ENCODE measurements at places on chromosomes 13 and 19. TPM values are rescaled to one million over a fixed set of nuclear protein-coding genes. Genes with fewer than 3 reads are reported as not detected.

- DNase-seq: no peak
Observed at GRCh38 chr19:49666120-49666444, 349 bp downstream of the BCL2L12 start.

DNA sequence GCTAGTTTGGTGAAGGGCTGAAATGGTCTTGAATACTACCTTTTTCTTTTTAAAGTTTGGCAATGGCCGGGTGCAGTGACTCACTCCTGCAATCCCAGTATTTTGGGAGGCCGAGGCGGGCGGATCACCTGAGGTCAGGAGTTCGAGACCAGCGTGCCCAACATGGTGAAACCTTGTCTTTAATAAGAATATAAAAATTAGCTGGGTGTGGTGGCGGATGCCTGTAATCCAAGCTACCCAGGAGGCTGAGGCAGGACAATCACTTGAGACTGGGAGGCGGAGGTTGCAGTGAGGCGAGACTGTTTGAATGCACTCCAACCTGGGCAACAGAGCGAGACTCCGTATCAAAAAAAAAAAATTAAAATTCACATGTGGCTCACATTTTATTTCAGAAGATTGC is 880 bp upstream of the ZNF723 start:
- no peak for DNase-seq

DNA sequence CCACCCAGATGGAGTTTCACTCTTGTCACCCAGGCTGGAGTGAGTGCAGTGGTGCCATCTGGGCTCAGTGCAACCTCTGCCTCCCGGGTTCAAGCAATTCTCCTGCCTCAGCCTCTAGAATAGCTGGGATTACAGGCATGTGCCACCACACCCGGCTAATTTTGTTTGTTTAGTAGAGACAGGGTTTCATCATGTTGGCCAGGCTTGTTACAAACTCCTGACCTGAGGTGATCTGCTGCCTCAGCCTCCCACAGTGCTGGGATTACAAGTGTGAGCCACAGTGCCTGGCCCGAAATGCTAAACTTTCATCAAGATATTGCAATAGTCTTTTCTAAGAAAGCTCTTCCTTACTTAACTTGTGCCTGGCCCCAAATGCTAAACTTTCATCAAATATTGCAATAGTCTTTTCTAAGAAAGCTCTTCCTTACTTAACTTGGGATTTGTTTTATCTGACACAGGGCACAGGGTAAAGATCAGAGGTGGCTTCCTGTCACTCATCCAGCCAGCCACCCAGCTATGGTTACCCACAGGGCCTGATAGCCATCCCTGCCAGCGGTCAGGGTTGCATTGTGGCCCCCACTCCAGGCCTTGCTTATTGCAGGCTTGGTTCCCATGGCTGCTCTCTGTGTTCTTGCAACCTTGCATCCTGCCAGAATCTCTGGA is 352.3 kb upstream of the TMTC4 start:
- DNase-seq: no peak

DNA sequence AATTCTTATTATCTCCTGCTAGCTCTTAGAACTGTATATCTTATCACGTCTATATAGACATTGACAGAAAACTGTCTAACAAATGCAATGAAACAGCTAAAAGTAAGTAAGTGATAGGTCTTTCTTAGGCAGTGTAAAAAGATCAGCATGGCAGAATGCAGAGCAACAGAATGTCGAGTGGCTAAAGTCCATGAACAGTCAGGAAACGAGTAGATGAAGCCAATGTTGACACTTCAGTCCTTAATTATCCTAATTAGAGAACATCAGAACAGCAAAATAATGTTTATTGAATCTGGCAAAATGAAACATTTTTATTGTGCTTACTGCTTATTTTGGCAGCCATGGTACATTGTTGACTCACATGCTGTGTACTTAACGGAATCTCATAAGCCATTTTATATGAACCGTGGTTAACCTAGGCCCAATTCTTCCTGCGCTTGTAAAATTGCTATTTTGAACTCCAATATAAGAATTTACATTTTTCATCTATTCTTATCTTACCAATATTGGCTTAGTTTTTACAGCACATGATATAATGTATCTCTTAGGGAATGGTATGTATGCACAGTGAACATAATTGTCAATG is 748.1 kb downstream of the DACH1 start:
- DNase-seq: no peak

GRCh38 chr19:38662537-38663155 is 15.2 kb downstream of the ACTN4 start:
- no peak for DNase-seq

- DNase-seq: no peak
Observed at GRCh38 chr13:27038323-27038722, 133.3 kb downstream of the USP12 start.

S1PR5 gene
- total RNA-seq: 3.7 TPM

NOP53 gene
- 108 TPM for total RNA-seq
